GM12878 (cell line): ENCODE measurements at places on chromosomes 5 and 9.

DNA sequence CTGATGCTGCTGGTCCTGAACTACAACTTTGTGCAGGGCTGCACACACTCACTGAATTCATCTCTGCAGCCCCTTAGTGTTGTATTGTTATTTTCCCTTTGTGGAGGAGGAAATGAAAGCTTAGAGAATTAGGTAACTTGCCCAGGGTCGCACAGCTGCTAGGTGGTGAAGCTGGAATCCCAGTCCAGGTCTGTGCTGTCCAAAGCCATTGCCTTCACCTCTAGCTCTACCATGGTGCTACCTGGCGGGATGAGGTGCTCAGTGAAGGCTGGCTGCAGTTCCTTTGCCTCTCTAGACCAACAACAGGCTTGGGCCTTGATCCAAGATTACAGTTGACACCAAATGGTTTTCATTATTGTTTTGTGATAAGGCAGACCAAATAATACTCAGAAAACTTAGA is 177.8 kb upstream of the PITX1 start:
- no peak for DNase-seq

- no peak for DNase-seq
Measured at GRCh38 chr5:108560581-108560980, 178.7 kb upstream of the FBXL17 start.

DNA sequence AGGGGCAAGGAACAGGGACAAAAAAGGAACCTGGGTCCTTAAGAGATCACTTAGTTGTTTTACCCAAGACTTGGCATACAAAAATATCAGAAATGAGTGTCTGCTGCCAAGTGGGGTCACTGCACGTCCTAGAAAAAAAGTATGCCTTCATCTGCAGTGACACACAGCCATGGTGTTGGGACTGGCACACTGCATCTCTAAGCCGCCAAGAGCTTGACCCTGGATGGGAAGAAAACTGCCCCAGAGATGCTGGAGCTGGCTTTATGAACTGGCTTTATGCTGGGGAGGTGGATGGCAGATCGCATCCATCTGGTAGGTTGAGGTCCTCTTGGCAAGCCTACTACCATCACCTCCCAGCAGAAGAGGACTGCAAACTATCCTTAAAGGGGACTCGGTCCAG is 51.7 kb downstream of the IRF1 start:
- DNase-seq = no peak

DNA sequence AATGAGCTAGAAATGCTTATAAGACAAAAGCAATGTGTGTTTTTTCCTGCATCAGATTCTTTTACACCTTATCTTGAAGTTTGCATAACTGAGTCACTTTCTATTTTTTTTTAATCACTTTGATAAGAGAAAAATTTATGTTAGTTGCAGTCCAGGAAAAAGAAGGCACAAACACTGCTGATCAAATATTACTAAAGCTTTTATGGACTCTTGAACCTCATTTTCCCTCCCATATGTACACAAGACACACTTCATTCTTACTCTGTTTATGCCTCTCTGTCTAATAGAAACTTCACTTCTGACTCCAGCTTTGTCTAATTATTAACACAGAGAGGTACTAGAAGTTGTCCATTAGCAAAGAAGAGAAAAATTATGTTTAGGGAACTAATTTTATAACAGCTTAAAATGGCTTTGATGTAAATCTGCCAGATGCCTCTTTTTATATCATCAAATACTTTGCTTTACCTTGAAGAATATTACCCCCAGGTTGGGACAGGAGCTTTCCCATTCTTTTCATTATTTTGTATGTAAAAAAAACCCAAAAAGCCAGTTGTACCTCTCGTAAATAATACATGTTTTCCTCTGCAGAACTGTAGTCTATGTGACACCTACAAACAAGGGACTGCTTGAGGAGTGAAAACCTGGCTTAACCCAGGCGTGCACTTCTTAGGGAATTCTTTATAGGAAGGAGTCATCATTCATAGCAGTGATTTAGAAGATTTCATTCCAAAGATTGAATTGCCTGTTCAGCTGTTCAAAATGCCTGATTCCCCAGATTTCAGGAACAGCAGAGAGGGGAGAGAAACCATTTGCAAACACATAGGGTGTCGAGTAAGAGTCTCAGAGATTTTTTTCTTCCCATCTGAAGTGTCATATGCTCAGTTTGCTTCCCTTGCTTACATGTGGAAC is 72.6 kb downstream of the DAPK1 start:
- DNase-seq = no peak

- no peak for DNase-seq
Measured at GRCh38 chr5:101643794-101644193, 652.3 kb downstream of the SLCO4C1 start.

GRCh38 chr9:134493461-134494272 is 147.9 kb upstream of the COL5A1 start:
- no peak for DNase-seq

GRCh38 chr9:4435197-4435596 is 55.1 kb upstream of the SLC1A1 start:
- no peak for DNase-seq

DNA sequence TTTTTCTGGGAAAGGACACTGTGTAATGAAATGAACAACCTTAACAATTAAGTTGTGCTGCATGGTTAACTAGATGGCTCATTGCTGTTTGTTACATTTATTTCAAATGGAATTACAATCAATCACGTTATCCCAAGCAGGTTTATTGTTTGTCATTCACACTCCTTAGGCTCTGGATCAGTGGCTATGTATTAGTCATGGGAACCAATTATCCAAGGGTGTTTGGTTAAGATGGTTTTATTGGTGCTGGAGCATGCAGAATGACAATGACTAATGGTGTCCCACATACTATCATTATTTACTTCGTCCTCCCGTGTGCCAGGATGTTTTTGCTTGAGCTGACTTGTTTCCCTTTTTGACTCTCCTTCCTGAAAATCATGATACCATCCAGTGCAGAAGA is 10.6 kb upstream of the TRPC7 start:
- no peak for DNase-seq

DNA sequence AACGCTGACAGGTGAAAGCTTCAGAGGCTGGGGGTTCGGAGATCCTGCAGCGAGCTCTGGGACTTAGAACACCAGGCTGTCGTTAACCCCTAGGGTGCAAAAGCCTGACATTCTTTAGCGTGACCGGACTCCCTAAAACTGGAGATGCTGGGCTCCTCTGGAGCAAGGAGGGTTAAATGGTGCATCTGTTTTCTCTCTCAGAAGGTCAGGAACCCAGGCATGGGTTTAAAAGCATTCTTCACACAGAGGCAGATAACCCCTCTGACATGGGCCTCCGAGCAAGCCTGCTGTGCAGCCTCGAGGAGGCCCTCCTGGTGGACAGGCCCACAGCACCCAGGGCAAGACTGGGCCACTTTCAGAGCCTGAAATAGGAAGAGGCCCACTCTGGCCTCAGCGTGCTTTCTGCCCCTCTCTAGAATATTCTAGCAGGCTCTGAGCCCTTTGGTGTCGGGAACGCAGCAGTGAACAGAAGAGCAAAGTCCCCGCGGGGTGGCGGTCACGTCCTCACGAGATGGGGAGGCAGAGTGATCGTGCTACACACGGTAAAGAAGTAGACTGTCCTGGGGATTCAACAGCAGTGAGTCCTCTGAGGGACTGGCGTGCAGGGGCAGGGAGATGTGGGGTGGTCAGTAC is 124.8 kb downstream of the COL23A1 start:
- DNase-seq = no peak

GRCh38 chr5:59360130-59360555 is 533.4 kb downstream of the PDE4D start:
- DNase-seq = no peak

- no peak for DNase-seq
Measured at GRCh38 chr5:168826246-168826725, 247.1 kb upstream of the PANK3 start.

GRCh38 chr9:137916540-137916939 is 39.0 kb downstream of the CACNA1B start:
- DNase-seq = no peak

DNA sequence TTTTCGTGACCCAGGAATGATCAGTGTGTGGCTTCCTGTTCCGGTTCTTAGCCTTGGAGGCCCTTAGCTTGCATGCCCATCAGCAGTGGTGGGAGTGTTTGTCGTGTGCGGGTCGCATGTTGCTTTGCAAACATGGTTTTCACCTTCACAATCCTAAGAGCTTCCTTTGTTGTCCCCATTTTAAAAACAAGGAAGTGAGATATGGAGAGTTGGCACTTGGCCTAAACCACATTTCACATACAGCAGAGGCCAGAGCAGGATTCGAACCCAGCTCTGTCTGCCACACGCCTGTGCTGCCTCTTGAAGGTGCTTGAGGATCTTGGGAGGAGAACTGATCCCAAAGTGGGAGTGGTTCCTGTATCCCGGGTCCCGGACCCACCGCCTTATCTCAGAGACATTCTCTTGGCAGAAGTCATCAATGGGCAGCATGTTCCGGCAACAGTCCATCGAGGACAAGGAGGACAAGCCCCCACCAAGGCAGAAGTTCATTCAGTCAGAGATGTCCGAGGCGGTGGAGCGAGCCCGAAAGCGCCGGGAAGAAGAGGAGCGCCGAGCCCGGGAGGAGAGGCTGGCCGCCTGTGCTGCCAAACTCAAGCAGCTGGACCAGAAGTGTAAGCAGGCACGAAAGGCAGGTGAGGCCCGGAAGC is 38.2 kb upstream of the POMT1 start:
- DNase-seq = no peak

- DNase-seq = no peak
Measured at GRCh38 chr5:93302711-93303110, 278.3 kb downstream of the NR2F1-AS1 start.

DNA sequence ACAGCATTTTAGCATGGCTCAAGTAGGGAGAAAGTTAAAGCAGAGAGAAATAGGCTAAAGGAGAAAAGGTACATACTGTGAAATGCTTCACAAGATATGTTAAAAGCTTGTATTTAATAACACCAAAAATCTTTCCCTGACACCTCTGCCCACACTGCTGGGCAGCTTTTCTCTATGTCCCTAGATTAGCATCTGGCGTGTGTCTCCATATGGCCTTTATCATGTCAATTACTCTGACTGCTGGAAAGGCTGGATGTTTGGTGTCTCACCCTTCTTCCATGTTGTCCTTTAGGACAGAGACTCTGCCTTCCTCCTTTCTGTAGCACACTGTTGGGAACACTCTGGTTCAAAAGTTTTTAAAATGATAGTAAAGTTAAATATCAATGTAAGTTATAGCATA is 122.5 kb downstream of the OXCT1 start:
- no peak for DNase-seq

DNA sequence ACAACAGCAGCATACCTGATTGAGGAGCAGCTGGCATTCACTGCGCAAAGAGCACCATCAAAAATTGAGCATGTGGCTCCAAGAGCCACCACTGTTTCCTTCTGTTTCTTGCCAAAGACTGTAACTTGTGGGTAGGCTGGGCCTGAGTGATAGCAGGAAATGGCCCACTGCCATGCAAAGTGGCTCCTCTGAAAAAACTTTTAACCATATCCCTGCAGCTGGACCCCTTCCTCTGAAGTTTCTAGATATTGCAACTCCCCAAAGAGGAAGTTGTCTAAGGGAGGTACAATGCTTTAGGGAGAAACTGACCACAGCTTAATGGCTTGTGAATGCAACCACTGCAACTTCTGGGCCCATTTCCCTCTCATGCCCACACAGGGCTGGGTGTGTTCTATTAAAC is 355.4 kb upstream of the PDE4D start:
- DNase-seq = peak; percentile 70

DNA sequence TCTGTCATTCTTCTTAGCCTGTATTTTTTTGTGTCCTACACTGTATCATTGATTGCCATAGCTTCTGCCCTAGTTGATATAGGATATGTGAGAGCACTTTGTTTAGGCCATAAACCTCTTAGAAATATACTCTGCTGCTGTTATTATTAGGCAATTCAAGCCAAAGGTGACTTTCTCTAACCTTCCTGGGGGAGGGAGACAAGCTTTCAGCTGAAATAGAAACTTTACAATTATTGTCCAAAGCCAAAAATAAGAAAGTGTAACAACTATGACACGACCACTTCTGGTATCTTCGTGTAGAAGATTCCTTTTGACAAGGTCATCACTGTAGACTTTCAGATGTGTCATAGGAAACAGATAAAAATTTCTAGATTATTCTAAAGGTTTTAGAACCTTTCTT is 12.2 kb upstream of the CSNK1A1 start:
- DNase-seq = no peak

- DNase-seq = no peak
Measured at GRCh38 chr5:79436224-79436623, 77.7 kb downstream of the HOMER1 start.

DNA sequence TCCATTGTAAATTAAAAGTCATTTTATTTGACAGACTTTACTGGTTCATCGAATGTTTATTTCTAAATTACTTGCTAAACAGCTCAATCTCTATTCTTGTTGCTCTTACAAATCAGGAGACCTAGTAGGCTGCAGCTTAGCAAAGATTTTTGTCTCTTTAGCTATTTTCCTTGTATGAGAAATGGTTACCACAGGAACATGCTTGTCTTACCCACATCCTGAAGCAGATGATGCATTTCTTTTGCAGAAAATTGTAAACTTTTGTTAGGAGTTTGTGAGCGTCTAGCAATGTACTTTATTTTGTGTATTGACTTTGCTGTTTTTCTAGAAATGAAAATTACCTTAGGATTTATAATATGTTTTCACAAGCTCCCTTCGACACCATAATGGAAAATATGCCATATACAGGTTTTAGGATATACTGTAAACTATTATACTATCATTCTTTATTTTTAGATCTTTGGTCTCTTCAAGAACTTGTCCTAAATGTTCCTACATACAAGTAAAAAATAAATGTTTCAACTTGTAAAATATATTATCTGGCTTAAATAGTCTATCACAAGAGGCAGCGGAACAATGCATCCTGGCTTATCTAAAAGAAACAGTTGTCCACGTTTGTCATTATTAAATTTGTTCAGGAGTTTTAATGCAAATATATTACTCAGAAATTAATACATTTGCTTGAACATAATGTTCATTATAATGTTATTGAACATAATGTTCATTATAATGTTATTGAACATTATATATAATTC is 54.1 kb downstream of the SPEF2 start:
- DNase-seq = no peak

GRCh38 chr9:135479469-135480052 is at the start of gene PPP1R26:
TSS of gene PPP1R26 (plus strand) at chr9:135479782. CDS start at chr9:135484511, 4,729 bp downstream.
- no peak for DNase-seq

- no peak for DNase-seq
Measured at GRCh38 chr9:89676281-89676680, 71.5 kb downstream of the GADD45G start.

- DNase-seq = no peak
Measured at GRCh38 chr9:125238915-125239446, 2.2 kb downstream of the HSPA5 start.

- no peak for DNase-seq
Measured at GRCh38 chr5:89028595-89029285, 145.8 kb upstream of the MEF2C start.

GRCh38 chr5:43312076-43312661 is 1.0 kb downstream of the HMGCS1 start:
- no peak for DNase-seq

- no peak for DNase-seq
Measured at GRCh38 chr9:130912932-130913598, 16.5 kb upstream of the QRFP start.

GRCh38 chr9:109138421-109138820 is 18.7 kb upstream of the TMEM245 start:
- no peak for DNase-seq

- no peak for DNase-seq
Measured at GRCh38 chr5:52838326-52839015, 50.8 kb downstream of the ITGA1 start.

- DNase-seq = no peak
Measured at GRCh38 chr9:16202914-16203728, 650.3 kb downstream of the CCDC171 start.
